ENCODE measurements at places on chromosomes 13 and 19. TPM values are rescaled to one million over a fixed set of nuclear protein-coding genes. Genes with fewer than 3 reads are reported as not detected.

ZIC2 gene
- 17.7 TPM for total RNA-seq

CNFN gene
- total RNA-seq, result 46.7 TPM

TMEM161A gene
- 24.8 TPM for total RNA-seq

SIAH3 gene
- total RNA-seq, result not detected

SERTM1 gene
- not detected for total RNA-seq

CD209 gene
- not detected for total RNA-seq

KLF5 gene
- total RNA-seq, result 36.8 TPM

LRG1 gene
- total RNA-seq, result 0.06 TPM

ZNF528 gene
- not detected for total RNA-seq

PLPP2 gene
- total RNA-seq, result 104 TPM

CLEC17A gene
- total RNA-seq, result not detected

PGLYRP1 gene
- total RNA-seq, result not detected

SIGLEC6 gene
- not detected for total RNA-seq

LGI4 gene
- total RNA-seq, result 0.27 TPM

SIGLEC12 gene
- not detected for total RNA-seq

ODAD3 gene
- 1.7 TPM for total RNA-seq

ASF1B gene
- 33.6 TPM for total RNA-seq

TTC9B gene
- 0.51 TPM for total RNA-seq

ZNF324B gene
- 7.8 TPM for total RNA-seq

SPRED3 gene
- total RNA-seq, result 3.1 TPM

SIGLEC7 gene
- not detected for total RNA-seq

LDLR gene
- 34.7 TPM for total RNA-seq
